Psoas muscle (tissue), 8 donors: ENCODE measurements at places on chromosomes 5 and 9.
A peak's percentile ranks its signal among the peaks of the same experiment; 100 is the strongest.

DNA sequence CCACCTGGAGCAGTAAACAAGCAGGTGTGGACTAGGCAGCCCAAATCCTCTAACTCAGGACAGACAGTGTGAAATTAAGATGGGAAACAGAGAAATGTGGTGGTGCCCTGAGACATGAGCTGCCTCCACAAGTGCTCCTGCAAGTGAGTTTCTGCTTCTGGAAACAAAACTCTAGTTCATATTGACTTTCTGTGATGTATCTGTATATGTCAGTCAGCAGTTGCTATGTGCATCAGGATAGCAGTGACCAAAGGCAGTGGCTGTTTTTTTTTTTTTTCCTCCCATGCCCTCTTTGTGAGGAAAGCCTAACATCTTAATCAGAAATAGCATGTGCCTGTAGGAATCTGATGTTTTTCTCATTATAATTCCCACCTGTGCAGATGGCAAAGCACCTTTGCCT is 318.4 kb upstream of the SEMA6A start:
- DNase-seq: no peak

- DNase-seq: no peak
These were observed 611 bp downstream of the CIZ1 start for GRCh38 chr9:128190516-128191405.

- DNase-seq: no peak
These were observed 13.6 kb upstream of the MTMR12 start for GRCh38 chr5:32326216-32326772.

DNA sequence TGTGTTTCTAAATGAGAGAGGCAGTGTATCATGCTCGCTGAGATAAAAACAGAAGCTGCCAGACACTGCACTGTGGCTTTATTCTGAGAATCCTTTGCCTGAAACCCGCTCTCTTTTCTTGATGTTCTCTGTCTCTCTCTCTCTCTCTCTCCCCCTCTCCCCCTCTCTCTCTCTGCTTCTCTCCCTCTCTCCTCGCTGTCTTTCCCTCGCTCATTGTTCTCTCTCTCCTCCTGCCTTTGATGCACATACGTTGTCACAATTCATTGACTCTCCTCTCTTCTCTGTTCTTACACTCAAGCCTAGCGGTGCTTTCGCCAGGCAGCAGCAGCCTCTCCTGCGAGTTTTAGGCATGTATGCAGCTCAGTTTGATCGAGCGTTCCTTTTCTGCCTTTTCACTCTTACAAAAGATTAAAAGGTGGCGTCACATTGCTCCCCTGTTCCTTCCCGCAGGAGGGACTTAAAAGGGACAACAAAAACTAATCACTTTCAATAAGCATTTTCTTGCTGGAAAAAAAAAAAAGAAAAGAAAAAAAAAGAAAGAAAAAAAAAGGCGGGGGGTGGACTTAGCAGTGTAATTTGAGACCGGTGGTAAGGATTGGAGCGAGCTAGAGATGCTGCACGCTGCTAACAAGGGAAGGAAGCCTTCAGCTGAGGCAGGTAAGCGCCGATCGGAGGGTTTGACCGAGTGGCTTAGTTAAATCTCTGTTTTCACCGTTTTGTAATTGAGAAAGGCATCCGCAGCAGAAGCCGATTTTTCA is 717.9 kb upstream of the WWC1 start:
- DNase-seq: no peak

GRCh38 chr5:7894860-7895259 is 25.9 kb downstream of the MTRR start:
- DNase-seq: no peak

- DNase-seq: no peak
These were observed 89.0 kb upstream of the NIPBL start for GRCh38 chr5:36787365-36788093.

DNA sequence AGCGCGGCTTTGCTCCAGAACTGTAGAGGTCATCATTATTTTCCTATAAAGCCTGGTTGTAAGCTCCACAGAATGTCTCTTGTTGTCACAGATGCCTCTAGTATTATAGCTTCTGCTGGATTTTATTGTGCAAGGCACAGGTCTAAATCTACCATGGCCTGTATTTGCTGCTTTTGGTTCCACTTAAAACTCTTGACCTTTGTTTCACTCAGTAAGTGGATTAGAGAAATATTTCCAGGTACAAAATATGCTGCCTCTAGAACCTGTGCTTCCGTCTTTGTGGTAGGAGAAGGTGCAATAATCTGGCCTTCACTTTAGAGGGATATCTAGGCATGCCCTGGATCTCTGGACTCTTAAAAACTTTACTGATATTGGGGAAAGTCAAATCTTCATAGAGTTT is 476.6 kb upstream of the CD180 start:
- DNase-seq: no peak

GRCh38 chr9:129139993-129140396 is 28.8 kb downstream of the PTPA start:
- peak; percentile 95 for DNase-seq

GRCh38 chr5:160064417-160064810 is 54.8 kb downstream of the PWWP2A start:
- no peak for DNase-seq

GRCh38 chr5:8366266-8366665 is 497.3 kb downstream of the MTRR start:
- DNase-seq: no peak
